ENCODE measurements at places on chromosomes 7 and 10.

DNA sequence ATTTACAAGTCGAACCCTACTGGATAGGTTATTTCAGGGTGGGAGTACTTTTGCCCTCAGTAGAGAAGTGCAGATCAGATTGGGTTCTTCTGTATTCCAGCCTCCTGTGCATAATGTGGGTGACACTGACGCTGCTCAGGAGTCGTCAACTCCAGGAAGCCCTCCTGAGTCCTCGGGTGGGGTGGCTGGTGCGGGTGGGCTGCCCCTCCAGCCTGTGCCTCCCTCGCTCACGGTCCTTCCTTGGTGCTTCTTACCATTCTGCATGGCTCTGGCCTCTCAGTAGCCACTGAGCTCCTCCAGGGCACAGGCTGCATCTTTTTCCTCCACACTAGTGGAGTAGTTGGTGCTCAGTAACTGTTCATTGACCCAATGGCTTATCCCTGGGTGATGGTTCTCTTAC is 4.3 kb downstream of the CDH23 start:
- no peak for DNase-seq

DNA sequence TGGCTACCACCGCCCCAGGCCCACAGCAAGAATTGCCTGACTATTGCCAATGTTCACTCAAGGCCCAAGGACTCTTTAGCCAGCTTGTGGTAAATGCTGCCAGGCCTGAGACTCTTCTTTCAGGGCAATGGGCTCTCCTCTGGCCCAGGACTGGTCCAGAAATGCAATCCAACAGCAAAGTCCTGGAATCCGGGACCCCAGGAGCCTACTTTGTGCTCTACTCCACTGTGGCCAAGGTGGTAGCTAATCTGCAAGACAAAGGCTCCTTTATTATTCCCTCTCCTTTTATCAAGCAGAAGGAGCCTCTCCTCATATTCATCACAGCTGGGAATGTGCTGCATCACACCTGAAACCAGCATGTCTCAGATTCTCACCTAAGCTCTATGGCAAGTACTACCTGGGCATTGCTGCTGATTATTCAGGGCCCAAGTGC is 107.6 kb upstream of the PRSS58 start:
- DNase-seq, result no peak

- no peak for DNase-seq
Observed at GRCh38 chr10:1601406-1601805, 135.9 kb downstream of the ADARB2 start.

DNA sequence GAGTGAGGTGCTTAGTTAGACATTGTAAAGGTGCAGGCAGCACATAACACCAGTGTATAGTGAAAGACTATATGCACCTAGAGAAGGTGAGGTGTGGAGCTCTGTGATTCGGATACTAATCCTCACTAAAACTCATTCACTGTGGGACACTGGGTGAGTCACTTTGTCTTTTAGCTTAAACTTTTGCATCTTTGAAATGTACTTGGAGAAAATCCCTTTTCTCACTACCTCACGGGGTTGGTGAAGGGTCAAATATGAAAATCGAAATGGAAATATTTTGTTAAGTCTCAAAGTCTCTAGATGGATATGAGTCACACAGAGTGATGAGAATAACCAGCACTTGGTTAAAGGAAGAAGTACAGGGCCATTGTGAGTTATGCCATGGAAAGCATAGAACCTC is 38.0 kb downstream of the MDFIC start:
- DNase-seq, result no peak

GRCh38 chr10:33703501-33704213 is 369.2 kb upstream of the NRP1 start:
- DNase-seq, result peak; percentile 88

DNA sequence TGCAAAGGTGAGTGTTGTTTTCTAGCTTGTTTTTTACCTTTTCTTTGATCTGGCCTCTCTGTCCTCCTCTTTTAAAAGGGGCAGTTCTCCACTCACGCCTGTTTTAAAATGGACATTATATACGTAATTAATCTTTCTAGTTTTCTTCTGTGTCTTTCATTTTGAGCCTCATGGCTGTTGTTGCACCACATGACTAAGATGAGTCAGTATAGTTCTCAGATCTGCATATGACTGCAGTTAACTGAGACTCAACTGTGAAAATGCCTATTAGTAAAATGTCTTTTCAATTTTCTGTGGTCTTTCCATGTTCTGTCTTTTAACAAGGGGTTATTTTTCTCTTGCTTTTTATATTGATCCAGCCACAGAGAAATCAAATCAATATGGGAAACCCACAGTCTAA is 296.1 kb downstream of the CDK14 start:
- DNase-seq, result no peak

DNA sequence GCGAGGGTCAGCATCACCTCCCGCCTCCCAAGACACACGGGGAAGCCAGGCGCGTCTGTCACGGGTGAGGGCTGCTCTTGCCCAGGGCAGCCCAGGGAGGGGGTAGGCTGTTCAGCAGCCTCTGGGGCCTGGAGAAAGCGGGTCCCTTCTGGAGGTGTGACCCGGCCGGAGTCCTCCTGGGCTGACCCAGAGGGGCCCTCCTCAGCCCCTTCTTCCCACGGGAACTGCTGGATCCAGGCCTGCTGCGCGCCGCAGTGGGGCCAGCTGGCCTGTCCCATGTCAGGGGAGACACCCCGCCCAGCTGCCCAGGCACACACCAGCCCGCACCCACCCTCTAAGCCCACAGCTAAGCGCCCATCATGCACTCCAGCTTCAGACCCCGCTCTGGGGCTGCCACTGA is 41.8 kb downstream of the INSIG1 start:
- DNase-seq, result no peak

- no peak for DNase-seq
Observed at GRCh38 chr7:36762394-36762793, 38.1 kb upstream of the AOAH start.

DNA sequence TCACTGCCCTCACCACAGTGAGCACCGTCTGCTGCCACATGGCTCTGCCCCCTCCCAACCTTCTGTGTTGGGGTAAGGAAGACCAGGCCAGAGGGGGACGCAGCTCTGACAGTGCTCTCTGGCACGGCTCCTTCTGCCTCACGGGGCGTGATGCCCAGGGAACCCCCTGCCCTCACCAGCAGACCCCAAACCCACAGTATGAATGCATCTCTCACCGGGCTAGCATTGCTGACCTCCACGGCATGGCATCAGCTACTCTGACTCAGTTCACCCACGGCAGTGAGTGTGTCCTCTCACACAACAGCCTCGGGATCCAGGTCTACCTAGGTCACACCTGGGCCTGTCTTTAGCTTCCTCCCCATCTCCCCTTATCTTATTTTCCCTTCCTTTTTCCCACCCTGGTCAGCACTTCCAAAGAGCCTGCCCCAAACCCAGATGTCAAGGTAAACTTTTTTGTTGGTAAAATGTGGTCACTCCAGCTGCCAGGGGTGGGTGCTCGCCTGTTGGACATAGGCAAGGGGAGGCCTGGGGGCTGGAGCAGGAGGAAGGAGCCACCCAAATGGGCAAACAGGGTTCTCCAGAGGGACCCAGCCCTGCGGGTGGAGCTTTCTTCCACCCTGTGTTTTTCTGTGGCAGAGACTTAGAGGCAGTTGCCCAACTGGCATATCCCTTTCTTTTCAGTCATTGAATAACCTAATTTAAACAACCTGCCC is 4.4 kb downstream of the CALML3 start:
- DNase-seq, result no peak

DNA sequence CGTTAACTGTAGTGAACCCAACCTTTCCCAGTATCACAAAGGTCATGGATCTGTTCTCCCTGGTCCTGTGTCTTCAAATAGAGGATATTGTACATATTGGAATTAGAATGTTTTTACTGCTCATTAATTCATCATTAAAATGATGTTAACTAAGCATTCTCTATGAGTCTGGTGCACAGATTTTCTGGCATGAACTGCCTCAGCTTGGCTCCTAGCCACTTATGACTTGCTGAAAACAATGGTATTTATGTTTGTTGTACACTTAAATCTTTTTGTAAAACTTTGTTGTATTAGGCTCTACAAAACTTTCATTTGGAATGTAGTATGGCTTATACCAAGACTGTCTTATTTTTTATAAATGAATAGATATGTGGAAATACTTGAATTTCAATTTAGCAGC is 329.4 kb downstream of the TFEC start:
- no peak for DNase-seq

GRCh38 chr7:3578399-3578798 is 277.3 kb downstream of the SDK1 start:
- DNase-seq, result no peak

- DNase-seq, result no peak
Observed at GRCh38 chr10:67119651-67120050, 193.8 kb downstream of the LRRTM3 start.

All from GM23248 (cell line).